Left kidney (tissue), 8 donors: ENCODE measurements at places on chromosomes 5 and 9. TPM values are rescaled to one million over a fixed set of nuclear protein-coding genes. Genes with fewer than 3 reads are reported as not detected.
A peak's percentile ranks its signal among the peaks of the same experiment; 100 is the strongest.

DNA sequence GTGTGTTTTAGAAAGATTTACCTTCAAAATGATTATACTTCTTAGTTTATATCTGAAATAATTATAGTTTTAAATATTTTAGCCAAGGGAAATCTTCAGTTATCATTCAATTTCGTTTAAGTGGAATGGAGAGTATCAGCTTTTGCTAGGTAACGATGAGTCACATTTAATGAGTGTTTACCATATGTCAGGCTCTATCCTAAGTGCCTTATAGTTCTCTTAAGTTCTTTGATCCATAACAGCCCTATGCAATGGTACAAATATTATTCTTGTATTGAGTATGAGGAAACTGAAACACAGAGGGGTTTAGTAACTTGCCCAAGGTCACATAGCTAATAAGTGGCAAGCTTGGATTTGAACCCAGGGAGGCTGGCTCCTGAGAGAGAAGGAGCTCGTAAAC lies 37.5 kb upstream of the SHB start:
- DNase-seq = no peak

GRCh38 chr5:154302161-154302560 lies 111.6 kb downstream of the GALNT10 start:
- DNase-seq = peak; percentile 43

The MARVELD2 gene
- 30.5 TPM for polyA plus RNA-seq

DNA sequence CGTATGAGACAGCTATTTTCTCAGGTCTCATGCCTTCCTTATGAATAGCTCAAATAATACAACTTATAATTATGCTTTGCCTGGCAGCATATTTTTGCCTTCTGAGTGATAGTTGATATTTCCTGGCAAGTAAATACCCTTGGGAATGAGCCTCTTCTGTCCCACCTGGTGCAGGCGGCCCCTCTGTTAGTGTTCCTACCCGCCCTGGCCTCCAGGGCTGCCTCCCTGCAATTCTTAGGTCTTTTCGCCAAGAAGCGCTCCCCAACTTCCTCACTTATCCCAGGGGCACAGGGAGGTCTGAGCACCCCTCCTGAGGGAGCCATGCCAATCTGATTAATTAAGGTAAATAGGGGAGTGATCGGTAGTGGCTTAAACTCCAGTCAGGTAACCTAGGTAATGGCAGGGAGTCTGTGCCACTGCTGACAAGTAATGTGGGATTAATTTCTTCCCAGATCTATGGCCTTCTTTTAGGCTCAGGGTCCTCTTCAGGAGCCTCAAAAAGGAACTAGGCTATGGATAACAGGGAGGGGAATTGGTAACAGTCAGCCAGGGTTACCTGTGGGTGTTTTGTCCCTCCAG lies 81.5 kb downstream of the GALNT10 start:
- no peak for DNase-seq

DNA sequence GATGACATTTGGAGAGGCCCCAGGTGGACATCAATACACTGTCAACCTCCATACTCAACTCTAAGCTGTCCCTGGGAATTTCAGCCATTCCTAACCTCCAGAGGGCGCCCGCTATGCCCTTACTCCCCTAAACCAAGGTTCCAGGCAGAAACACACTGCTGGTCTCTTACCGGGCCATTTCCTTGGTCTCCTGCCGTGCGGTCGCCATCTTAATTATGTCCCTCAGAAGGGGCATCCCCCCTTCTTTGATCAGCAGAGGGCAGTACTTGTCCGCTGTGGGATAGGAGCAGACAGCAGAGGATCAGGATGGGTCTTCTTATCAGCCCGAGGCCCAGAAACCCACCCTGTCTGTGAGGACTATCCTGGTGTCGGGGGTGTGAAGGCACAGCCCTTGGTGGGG lies 9.3 kb upstream of the ZDHHC12 start:
- DNase-seq = peak; percentile 83

The F2RL1 gene
- 38.4 TPM for polyA plus RNA-seq

The SH2D3C gene
- 11.2 TPM for polyA plus RNA-seq

DNA sequence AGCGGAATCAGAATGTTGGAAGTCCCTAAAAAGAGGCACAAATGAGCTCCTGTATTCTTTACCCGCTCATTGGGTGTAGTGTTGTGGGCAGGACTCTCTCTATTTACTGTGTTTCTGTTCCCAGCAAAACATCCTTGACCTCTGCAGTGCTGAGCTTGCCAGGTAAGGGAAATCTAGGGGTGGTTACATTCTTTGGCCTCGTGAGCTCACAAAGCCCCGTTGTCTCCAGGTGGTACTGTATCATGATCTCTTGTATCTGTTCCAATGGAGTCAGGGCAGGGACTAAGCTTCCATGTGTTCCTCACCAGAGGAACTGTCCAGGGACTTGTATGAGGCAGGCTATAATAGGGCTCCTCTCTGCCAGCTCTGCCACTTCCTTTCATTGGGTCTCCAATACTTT lies 11.8 kb upstream of the IFNA14 start:
- DNase-seq = no peak

GRCh38 chr9:119934497-119934896 lies 565.3 kb upstream of the BRINP1 start:
- no peak for DNase-seq

- DNase-seq = no peak
Measured at GRCh38 chr5:9284272-9284671, 261.6 kb downstream of the SEMA5A start.

GRCh38 chr9:87954230-87954629 lies 20.1 kb downstream of the CDK20 start:
- no peak for DNase-seq

DNA sequence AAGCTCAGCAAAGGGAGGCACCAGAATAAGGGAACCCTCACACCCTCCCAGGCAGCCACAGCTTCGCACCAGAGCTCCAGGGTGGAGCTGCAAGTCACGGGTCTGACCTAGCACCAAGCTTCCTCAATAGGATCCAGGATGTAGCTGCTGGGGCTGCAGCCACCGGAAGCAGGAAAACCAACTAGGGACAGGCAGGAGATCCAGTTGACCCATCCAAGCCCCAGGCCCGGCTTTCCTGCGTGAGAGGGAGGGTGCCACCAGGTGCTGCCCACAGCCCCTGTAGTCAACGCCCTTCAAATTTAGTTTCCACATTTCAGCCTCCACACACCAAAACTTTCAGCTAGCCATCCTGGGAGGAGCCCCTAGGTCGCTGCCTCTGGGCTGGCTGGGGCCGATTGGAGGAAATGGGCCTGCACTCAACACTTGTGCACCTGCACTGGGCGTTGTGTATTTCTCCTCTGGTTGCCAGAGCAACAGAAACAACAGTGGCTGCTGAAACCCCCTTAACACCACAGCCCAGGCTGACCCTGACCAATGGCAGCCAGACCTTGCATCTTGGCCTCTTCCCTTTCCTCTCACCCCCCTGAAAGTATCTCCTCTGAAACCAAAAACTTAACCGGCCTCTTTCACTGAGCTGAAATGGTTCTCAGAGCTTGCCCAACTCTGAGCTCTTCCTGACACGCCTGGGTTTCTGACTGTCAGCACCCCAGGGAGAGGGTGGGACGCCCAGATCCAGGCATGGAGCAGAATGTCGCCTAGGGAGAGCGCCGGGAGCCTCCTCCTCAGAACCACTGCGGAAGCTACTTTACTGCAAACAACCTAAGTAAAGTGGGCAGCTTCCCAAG lies 226.5 kb upstream of the MAP3K1 start:
- DNase-seq = no peak

DNA sequence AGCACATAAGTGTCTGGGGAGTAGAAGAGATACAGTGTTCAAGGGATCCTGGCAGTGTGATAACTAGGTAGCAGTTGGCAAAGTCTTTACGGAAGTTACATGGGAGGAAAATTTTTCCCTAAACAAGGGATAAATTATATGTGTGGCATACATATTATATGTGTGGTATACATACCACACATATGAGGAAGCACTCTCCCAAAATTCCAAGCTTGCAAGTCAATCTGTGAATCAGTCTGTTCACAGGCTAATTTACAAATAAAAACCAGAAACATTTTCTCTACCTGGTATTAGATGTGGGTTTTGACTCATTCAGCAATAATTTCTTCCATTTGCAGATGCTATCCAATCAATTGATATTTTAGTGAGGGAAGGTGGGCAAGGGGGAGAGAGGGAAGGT lies 110.0 kb downstream of the ISOC1 start:
- no peak for DNase-seq

GRCh38 chr5:169988206-169988605 lies 7.9 kb upstream of the INSYN2B start:
- no peak for DNase-seq

The MARCHF11 gene
- polyA plus RNA-seq = 1.7 TPM

GRCh38 chr9:95910023-95910707 lies 34.7 kb downstream of the ERCC6L2 start:
- DNase-seq = no peak

The ENHO gene
- polyA plus RNA-seq = 1.4 TPM

The TRIM32 gene
- polyA plus RNA-seq = 24.7 TPM

The WWC1 gene
- polyA plus RNA-seq = 80.0 TPM

The PGM5 gene
- polyA plus RNA-seq = 38.2 TPM

- DNase-seq = peak; percentile 86
Measured at GRCh38 chr9:35489313-35490154, at the start of gene RUSC2. RUSC2 (plus strand) TSS chr9:35490111; CDS start chr9:35546522, 56,411 bp downstream.

The ANGPTL2 gene
- polyA plus RNA-seq = 8.1 TPM

DNA sequence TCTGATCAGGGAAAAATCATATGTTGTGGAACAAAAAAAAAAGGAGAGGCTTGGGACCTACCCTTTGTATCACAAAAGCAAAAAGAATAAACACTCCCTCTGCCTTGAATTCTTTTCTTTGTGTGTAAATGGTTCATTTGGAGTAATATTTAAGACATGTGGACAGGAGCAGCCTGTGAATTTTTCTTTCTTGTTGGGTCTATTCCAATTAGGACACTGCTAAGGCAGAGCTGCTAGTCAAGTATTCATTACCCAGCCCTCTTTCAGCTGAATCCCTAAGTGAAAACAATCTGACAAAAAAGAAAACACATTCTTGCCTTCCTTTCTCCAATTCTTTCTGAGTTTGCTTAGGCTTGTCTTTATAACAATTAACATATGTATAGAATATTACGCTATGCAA lies 330.0 kb downstream of the EBF1 start:
- DNase-seq = peak; percentile 32

- DNase-seq = no peak
Measured at GRCh38 chr5:12119657-12120056, 215.4 kb upstream of the CTNND2 start.

- DNase-seq = no peak
Measured at GRCh38 chr5:112034421-112034979, 277.5 kb upstream of the NREP start.

DNA sequence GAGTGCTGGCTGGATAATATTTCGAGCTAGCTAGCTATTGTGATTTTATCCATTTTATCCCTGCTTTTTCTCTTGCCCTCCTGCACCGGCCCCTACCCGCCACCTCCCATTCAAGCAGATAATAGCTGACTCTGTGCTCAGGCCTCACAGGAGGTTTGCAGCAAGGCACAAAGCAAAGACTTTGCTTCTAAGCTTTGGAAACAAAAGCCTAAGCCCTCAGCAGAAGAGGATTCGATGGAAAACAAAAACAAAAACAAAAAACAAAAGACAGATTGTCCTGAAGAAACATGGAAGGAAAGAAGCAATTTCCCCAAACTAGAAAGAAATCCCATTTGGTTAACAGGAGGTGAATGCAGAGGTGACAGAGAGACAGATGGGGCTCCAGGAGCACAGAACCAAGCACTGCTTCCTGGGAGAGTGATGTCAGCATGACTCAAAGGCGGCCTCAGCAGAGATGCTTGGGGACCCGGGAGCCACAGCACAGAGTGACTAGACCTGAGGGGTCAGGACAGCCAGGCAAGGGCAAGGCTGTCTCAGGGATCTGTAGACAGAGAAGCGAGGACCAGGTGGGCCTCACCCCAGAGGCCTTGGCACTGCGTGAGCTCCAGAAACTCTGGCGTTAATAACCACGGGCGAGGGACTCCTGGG lies 28.4 kb downstream of the MTX3 start:
- DNase-seq = no peak

The ZCCHC10 gene
- polyA plus RNA-seq = 33.7 TPM
